ENCODE measurements at places on chromosomes 7 and 10.

GRCh38 chr7:77284616-77285015 is 85.0 kb upstream of the FGL2 start:
- no peak overlapping the region for H3K4me3 ChIP-seq
- no peaks in the 10 kb centered on the region for H3K27me3 ChIP-seq
- peaks cover 3% of the 10 kb centered on the region for H3K4me1 ChIP-seq
- DNase-seq = no peak
- no peak overlapping the region for H3K27ac ChIP-seq

DNA sequence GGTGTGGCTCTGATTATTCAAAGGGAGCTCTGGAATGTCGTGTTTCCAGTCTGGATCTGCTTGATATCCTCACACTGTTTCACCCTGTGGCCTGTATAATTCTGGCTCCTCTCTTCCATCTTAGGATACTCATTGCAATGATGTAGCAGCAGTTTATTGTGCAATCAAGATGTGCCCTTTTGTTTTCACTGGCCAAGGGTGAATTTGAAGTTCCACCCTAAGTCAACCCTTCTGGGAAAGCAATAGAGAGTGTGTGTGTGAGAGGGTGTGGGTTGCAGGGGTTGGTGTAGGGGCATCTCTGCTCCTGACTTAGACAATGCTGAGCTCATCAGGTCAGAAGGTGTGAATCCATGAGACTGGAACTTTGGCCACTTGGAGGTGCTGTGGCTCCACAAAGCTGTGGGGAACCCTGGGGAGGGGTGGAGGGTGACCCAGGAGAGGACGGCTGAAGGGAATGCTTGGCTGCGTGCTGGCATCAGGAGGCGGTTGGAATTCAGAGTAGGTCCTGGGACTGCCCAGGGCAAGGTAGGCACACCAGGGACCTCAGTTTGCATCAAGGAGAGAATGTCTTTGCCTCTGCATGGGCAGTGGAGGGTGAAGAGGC is 118.0 kb upstream of the PRSS58 start:
- H3K4me1 ChIP-seq = no peaks in the 10 kb centered on the region
- no peak overlapping the region for H3K4me3 ChIP-seq
- H3K27ac ChIP-seq = no peak overlapping the region
- no peak for DNase-seq

DNA sequence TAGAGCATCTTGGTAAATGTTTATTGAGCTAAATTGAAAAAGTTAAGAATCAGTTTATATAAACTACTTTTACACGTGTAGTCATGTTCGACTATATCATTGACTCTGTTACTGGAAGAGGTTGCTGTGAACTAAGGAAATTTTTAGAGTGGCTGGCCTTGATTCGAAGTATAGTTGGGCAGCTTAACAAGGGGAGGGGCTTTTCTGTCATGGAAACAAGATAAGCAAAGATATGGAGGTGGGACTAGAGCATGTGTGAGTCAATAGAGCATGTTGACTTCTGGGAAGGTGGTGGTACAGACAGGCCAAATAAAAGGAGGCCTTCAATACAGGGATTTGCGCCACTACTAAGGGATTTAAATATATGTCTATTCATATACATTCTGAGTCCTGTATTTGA is 7.6 kb downstream of the ATP5F1C start:
- DNase-seq = no peak
- H3K4me1 ChIP-seq = peaks cover 41% of the 10 kb centered on the region
- peaks cover 27% of the 10 kb centered on the region for H3K36me3 ChIP-seq
- no peak overlapping the region for H3K27ac ChIP-seq
- H3K27me3 ChIP-seq = no peaks in the 10 kb centered on the region
- no peak overlapping the region for H3K4me3 ChIP-seq

DNA sequence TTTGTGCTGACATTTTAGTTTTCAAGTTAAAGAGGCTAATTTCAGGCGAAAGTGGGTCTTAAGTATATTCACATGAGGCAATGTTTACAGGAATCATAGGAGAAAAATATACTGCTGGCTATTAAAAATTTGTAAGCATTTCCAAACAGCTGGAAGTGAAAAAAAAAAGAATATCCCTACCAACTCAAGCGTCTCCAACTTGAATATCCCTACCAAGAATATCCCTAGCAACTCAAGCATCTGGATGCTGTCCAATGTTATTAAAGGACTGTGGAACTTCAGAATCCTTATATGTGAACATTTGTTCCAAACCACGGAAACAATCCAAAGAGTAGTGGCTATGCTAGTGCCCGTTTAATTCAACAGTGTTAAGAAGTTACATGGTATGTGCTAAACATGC is 1303.0 kb downstream of the GATA3 start:
- H3K4me3 ChIP-seq = no peak overlapping the region
- no peaks in the 10 kb centered on the region for H3K27me3 ChIP-seq
- H3K27ac ChIP-seq = no peak overlapping the region
- no peaks in the 10 kb centered on the region for H3K4me1 ChIP-seq
- no peaks in the 10 kb centered on the region for H3K36me3 ChIP-seq
- no peak for DNase-seq

- DNase-seq = no peak
- peaks cover 28% of the 10 kb centered on the region for H3K4me1 ChIP-seq
- H3K4me3 ChIP-seq = peak overlapping the region; percentile 36
- H3K27me3 ChIP-seq = no peaks in the 10 kb centered on the region
Observed at GRCh38 chr7:105224884-105225651, 163.7 kb downstream of the SRPK2 start.

- peaks cover 17% of the 10 kb centered on the region for H3K4me1 ChIP-seq
- no peaks in the 10 kb centered on the region for H3K36me3 ChIP-seq
- H3K4me3 ChIP-seq = no peak overlapping the region
- H3K27me3 ChIP-seq = peaks cover 18% of the 10 kb centered on the region
- DNase-seq = no peak
- H3K27ac ChIP-seq = no peak overlapping the region
Observed at GRCh38 chr10:33263453-33263852, 71.0 kb downstream of the NRP1 start.

- H3K4me1 ChIP-seq = no peaks in the 10 kb centered on the region
- no peak overlapping the region for H3K27ac ChIP-seq
- no peaks in the 10 kb centered on the region for H3K27me3 ChIP-seq
- H3K4me3 ChIP-seq = no peak overlapping the region
Observed at GRCh38 chr10:123284022-123284421, 129.8 kb downstream of the BUB3 start.

DNA sequence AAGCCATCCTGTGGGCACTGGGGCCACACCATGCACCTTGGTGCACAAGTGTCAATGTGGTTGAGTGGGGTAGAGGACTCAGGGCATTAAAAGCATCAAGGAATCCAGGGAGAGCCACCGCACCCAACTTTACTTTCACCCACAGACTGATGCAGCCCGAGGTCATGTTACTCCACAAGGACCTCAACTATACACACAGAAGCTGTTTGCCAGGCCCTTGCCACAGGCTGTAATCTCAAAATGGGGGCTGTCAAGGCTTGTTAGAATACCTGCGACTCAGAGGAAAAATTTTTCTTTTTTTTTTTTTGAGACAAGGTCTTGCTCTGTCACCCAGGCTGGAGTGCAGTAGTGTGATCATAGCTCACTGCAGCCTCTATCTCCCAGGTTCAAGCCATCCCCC is 26.5 kb upstream of the KCTD7 start:
- no peaks in the 10 kb centered on the region for H3K27me3 ChIP-seq
- no peaks in the 10 kb centered on the region for H3K4me1 ChIP-seq
- no peaks in the 10 kb centered on the region for H3K36me3 ChIP-seq
- H3K4me3 ChIP-seq = no peak overlapping the region

- no peaks in the 10 kb centered on the region for H3K36me3 ChIP-seq
- DNase-seq = no peak
- no peak overlapping the region for H3K27ac ChIP-seq
- no peak overlapping the region for H3K4me3 ChIP-seq
Observed at GRCh38 chr10:23343591-23344240, 881 bp downstream of the C10orf67 start.

- H3K4me1 ChIP-seq = peaks cover 67% of the 10 kb centered on the region
- H3K4me3 ChIP-seq = peak overlapping the region; percentile 83
- no peak overlapping the region for H3K27ac ChIP-seq
- H3K27me3 ChIP-seq = no peaks in the 10 kb centered on the region
- DNase-seq = no peak
Observed at GRCh38 chr10:3807211-3807927, 22.4 kb upstream of the KLF6 start.

DNA sequence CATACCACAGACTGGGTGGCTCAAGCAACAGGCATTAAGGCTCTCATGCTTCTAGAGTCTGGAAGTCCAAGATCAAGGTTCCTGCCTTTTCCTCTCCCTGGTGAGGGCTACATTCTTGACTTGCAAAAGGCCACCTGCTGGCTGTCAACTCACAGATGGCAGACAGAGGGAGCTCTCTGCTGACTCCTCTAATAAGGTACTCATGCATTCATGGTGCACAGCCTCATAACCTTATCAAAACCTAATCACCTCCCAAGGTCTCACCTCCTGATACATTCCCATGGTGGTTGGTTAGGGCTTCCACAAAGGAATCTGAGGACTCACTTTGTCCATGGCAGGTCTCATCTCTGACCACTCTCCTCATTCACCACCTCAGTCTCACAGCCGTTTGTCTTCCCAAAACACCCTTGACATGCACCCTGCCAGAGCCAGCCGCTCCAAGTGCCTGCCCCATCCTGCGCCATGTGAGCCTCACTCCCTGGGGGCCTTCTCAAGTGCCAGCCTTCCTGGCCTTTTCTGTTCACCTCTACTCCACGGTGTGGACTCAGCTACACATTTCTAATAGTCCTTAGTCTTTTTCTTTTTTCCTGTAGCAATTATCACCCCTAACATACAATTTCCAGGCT is 400.3 kb upstream of the ADARB2 start:
- no peaks in the 10 kb centered on the region for H3K36me3 ChIP-seq
- no peaks in the 10 kb centered on the region for H3K27me3 ChIP-seq
- DNase-seq = no peak
- no peak overlapping the region for H3K4me3 ChIP-seq

DNA sequence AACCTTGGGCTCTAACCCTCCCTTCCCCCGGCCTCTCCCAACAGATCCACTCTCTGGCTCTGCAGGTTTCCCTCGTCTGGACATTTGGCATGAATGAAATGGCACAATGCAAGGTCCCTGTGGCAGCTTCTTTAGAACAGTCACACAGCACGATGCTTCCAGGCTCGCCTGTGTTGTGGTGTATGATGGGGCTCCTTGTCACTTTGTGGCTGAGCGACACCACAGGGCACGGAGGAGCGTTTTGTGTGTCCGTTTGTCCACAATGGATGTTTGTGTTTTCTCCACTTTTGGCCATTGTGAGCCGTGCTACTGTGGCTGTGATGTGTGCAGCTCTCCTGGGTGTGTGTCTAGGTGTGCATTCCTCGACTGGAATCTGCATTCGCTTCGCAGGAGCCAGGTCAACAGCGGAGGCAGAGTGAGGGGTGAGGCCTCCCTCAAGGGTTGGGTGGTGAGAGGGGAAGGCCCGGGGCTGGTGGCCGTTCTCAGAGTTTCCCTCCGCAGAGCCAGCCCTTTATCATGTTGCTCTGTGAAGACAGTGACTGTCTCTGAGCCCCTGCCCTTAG is 22.3 kb upstream of the SHH start:
- peaks cover 2% of the 10 kb centered on the region for H3K27me3 ChIP-seq
- no peak overlapping the region for H3K27ac ChIP-seq
- H3K36me3 ChIP-seq = no peaks in the 10 kb centered on the region
- H3K4me1 ChIP-seq = no peaks in the 10 kb centered on the region
- no peak overlapping the region for H3K4me3 ChIP-seq
- no peak for DNase-seq

GRCh38 chr7:66279912-66280311 is 74.8 kb downstream of the TPST1 start:
- H3K4me1 ChIP-seq = no peaks in the 10 kb centered on the region
- H3K36me3 ChIP-seq = no peaks in the 10 kb centered on the region
- no peak overlapping the region for H3K4me3 ChIP-seq
- no peak for DNase-seq
- H3K27me3 ChIP-seq = no peaks in the 10 kb centered on the region

DNA sequence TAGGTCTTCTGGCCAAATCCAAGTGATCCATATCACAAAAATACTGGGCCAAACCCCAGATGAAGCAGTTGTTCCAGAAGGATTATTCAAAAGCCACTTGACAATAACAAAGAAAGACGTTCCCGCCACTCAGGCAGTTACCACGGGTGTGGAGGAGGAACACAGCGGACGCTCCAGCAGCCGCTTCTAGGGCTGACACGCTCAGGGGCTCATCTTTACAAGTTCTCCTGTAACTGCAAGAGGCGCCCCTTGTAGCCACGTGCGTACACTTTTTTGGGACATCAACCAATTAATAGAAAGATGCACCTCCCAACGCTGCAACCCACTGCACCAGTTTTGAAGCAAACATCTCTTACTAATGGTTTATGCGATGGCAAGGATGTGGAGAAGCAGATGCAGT is 159.4 kb downstream of the GRID1 start:
- no peak for DNase-seq
- H3K4me3 ChIP-seq = no peak overlapping the region
- peaks cover 5% of the 10 kb centered on the region for H3K27me3 ChIP-seq
- no peaks in the 10 kb centered on the region for H3K36me3 ChIP-seq

- H3K27me3 ChIP-seq = peaks cover 2% of the 10 kb centered on the region
- DNase-seq = no peak
- H3K27ac ChIP-seq = no peak overlapping the region
- no peaks in the 10 kb centered on the region for H3K4me1 ChIP-seq
- H3K4me3 ChIP-seq = no peak overlapping the region
Observed at GRCh38 chr7:22195397-22196172, 161.4 kb downstream of the RAPGEF5 start.

- no peaks in the 10 kb centered on the region for H3K27me3 ChIP-seq
- H3K4me3 ChIP-seq = no peak overlapping the region
- DNase-seq = no peak
- H3K4me1 ChIP-seq = no peaks in the 10 kb centered on the region
Observed at GRCh38 chr10:65945061-65945460, 980.8 kb upstream of the LRRTM3 start.

DNA sequence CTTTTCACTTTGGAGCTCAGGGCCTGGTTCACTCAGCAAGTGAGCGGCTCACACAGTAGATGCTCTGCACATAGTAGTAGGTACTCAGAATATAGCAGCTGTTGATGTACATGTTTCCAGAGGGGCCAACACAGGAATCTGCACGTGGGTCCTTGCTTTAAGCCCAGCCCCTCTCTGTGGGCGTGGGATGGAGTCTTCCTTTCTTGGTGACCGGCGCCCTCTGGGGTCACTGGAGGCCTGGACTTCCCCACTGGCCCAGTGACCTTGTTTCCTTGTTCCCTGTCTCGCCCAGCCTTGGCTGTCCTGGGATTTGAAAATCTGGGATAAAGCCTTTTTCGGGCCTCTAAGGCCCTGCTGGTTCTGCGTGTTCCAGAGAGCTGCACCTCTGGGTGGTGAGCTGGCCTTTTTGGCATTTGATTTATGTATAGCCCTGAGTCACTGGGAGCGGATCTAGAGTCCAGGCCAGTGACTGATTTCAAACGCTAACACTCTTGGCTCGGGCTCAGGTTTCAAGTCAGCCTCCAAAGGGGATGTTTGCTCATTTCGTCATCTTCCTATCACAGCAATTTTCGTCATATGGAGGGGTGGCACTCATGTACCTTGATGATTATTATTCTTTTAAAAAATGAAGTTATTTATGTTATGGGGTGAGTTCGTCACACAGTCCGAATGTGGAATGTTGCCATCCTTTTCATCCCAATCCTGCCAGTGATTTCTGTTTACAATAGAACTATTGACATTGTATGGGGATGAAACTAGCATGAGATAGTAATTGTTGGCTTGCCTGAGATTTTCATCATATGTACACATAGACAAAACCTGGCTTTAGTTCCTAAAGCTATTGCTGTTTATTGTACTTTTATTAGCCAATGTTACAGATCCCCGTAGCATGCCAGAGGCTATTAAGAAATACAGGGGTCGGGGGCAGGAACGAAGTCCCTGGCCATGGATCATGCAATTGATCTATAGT is 65.5 kb downstream of the CUX1 start:
- peaks cover 22% of the 10 kb centered on the region for H3K4me1 ChIP-seq
- H3K4me3 ChIP-seq = no peak overlapping the region
- no peak overlapping the region for H3K27ac ChIP-seq
- no peaks in the 10 kb centered on the region for H3K27me3 ChIP-seq
- no peak for DNase-seq
- no peaks in the 10 kb centered on the region for H3K36me3 ChIP-seq
